Stimulated activated CD4-positive, alpha-beta T cell treated with anti-CD3 and anti-CD28 coated beads, TNF-alpha, amount 100 ng/mL, for 4 hours (primary cell): ENCODE measurements at places on chromosomes 4 and X.

DNA sequence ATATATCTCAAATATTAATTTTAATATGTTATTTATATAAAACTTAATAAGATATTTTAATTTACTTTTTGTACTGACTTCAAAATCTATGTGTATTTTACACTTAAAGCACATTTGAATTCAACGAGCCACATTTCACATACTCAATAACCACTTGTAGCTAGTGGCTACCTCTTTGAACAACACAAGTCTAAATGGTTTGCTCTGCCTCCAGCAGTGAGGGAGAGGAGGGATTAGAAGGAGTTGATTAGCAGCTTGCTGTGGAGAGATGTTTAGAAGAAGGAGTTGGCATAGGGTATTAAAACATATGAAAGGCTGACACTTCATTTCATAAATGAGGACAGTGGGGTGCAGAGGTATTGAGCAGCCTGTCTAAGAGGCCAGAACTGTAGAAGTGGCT, 124.0 kb downstream of the ARHGAP24 start:
- DNase-seq, result no peak

GRCh38 chr4:151743128-151743854, 17.5 kb downstream of the GATB start:
- DNase-seq, result no peak

DNA sequence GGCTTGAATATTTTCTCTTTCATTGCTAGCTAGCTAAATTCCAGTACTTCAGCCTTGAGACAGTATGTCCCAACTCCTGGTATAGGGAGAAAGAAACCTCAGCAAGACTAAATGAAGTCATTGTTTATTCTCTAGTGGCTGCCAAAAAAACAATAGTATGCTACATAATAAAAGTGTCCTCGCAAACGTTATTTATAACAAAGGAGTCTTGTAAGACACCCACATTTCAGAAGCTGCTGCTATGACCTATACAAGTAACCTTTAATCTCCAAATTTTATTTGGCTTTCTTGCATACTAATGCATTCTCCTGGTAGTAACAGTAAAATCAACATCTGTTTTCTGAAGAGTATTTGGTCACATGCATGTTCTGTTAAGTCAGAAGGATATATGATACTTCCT, 28.8 kb downstream of the NEK1 start:
- DNase-seq, result no peak

DNA sequence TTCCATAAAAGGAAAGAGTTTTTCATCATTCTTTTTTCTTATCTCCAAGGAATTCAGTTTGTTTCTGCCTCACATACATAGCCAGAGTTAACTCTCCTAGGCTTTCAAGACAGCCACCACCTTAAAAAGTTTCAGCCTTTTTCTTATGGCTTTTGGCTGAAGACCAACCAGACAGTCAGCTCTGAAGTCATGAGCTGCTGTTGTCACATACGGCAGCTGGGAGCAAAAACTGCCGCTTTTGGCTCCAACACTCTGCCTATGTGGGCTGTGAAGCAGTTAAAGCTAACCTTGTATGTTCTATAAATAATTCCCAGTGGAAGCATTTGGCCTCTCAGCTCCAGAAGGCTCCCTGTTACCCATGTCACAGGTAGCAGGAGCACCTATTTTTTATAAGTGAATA, 104.1 kb downstream of the KLHL4 start:
- no peak for DNase-seq

- DNase-seq, result no peak
Observed at GRCh38 chrX:71871367-71871766, 39.3 kb upstream of the NHSL2 start.

GRCh38 chr4:98113012-98113411, 30.3 kb downstream of the STPG2 start:
- no peak for DNase-seq

GRCh38 chrX:14738643-14739042, 134.2 kb downstream of the FANCB start:
- DNase-seq, result no peak

GRCh38 chrX:16754019-16754418, 32.2 kb upstream of the TXLNG start:
- DNase-seq, result no peak
